ENCODE measurements at places on chromosomes 16 and 17.
A peak's percentile ranks its signal among the peaks of the same experiment; 100 is the strongest.

- DNase-seq = no peak
These were observed 41.0 kb downstream of the HS3ST3B1 start for GRCh38 chr17:14341866-14342265.

- DNase-seq = no peak
These were observed 1.3 kb downstream of the RAD51C start for GRCh38 chr17:58693751-58694150.

DNA sequence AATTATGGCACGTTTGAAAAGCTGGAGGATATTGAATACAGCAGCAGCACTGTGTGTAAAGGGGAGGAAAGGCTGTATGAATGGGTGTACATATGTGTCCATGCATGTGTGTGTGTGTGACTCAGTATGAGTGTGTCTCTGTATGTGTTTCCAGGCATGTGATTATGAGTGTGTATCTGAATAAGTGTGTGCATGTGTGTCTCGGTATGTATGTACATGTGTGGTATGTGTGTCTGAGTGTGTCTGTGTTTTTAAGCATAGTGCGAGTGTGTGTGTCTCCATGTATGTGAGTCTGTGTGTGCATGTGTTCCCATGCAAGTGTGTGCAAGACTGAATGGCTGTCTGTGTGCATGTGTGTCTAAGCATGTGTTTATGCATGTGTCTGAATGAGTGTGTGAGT lies 259.1 kb upstream of the XYLT1 start:
- no peak for DNase-seq

DNA sequence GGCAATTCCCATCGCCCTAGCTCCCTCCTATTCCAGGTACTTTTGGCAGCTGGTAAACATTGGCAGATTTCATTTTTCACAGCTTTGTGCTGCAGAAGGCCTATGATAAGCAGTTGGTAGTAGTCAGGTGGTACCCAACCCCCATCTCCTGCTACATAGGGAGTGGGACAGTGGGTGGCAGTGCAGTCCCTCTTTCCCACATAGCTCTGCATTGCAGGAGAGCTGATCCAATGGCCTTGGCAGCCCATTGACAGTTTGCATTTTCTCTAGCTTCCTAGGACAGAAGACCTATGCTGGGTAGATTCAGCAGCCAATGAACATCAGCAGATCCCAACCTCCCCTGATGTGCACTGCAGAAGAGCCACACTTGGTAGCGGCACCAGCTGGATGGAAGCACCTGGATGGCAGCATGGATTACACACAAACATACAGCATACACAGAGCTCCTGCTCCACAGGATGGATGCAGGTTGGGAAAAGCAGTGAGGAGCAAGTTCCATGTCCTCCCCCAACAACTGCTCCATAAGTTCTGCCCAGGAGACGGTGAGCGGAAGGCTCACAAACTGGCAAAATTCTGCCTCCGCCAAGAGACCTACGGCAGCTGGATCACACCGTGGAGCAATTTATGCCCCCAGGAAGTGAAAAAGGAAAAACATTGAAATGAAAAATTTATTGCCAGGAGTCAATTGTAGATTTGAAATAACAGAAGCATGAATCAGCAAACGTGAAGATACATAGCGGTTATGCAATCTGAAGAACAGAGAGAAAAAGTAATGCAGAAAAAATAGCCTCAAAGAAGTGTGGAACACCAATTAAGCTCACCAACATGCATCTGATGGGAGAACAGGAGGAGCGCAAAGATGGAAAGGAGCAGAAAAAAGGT lies 95.7 kb downstream of the CACNG1 start:
- no peak for DNase-seq

DNA sequence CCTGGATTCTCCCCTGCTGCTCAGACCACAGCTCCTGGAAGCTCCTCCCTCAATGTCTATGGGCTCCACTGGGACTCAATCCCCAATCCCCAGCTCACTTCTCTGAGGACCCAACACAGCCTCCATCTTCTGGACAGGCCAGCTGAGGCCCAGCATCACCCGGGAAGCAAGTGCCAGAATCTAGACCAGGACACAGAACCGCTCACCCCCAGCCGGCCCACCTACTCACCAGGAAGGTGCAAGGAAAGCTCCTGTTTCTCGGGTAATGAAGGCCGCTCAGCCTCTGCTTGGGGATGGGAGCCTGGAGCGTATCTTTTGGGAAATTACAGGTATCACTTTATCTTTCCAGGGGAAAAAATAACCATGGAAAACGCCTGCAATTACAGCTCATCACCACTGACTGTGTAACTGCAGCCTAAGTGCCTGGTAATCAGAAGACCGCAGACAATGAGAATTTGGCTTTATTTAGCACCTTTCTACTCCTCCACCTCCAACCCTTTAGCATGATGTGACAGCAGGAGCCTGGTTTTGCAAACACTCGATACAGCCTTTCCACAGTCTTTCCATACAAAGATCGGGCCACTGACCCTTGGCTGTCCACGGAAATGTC lies 49.6 kb upstream of the RPL38 start:
- no peak for DNase-seq

- DNase-seq = no peak
These were observed 222.7 kb upstream of the CIBAR2 start for GRCh38 chr16:85334718-85335583.

GRCh38 chr16:56343661-56344517 lies 81.5 kb downstream of the AMFR start:
- DNase-seq = no peak

GRCh38 chr16:85369741-85370528 lies 243.2 kb upstream of the GSE1 start:
- no peak for DNase-seq

DNA sequence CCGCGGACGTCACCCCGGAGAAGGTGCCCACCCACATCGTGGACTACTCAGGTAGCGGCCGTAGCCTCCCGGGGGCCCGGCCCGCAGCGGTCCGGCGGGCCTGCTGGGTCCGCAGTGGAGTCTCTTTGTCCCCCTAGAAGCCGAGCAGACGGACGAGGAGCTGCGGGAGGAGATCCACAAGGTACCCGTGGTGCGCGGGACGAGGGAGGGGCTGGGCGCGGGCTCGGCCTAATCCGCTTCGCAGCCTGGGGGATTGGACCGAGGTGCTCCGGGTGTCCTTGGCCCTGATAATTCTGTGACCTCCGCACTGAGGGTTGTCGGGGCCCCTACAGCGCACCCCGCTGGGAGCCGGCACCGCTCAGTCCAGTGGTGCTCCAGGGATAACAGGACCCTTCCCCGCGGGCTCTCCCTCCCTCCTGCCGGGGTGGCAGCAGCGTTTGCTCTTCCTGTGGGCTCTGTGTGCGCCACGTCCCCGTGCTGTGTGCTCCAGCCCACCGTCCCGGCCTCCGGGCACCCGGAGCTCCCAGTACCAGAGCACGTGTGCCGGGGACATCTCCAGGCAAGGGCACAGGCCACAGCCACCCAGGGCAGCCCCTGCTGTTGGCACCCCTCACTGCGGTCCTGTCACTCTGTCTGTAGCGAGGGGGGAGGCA lies 713 bp downstream of the RHOT2 start:
- DNase-seq = no peak

DNA sequence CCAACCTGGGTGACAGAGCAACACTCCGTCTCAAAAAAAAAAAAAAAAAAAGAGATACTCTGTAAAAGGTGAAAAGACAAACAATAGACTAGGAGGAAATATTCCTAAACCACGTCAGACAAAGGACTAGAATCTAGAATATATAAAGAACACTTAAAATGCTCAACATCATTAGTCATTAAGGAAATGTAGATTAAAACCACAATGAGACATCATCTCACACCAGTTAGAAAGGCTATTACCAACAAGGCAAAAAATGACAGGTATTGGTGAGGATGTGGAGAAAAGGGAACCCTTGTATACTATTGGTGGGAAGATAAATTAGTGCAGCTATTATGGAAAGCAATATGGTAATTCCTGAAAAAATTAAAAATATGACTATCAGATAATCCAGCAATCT lies 903.1 kb upstream of the SOX9 start:
- no peak for DNase-seq

DNA sequence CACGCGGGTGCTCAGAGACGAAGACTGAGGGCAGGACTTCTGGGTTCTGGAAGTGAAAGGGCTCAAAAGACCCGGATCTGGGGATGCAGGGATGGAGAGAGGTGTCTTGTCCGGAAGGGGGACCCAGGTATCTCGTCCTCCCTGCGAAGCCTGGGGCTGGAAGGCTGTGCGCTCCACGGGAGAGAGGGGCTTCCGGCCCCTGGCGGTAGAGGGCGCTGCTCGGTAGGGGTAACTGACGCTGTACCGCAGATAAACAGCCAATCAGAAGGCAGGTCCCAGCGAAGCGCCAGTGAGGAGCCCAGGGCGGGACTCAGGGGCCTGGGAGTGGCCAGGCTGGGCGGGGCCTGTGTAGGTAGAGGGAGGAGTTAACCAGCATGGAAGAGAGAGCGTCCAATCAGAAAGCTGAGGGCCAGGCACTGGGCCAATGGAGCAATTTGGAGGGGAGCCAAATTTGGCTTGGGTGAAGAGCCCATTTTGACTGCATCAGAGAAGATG lies 804 bp downstream of the TGFB1I1 start:
- DNase-seq = peak; percentile 83

- no peak for DNase-seq
These were observed 6.5 kb upstream of the CCL2 start for GRCh38 chr17:34248511-34249024.

GRCh38 chr16:86573215-86573614 lies 5.1 kb upstream of the FOXL1 start:
- no peak for DNase-seq

DNA sequence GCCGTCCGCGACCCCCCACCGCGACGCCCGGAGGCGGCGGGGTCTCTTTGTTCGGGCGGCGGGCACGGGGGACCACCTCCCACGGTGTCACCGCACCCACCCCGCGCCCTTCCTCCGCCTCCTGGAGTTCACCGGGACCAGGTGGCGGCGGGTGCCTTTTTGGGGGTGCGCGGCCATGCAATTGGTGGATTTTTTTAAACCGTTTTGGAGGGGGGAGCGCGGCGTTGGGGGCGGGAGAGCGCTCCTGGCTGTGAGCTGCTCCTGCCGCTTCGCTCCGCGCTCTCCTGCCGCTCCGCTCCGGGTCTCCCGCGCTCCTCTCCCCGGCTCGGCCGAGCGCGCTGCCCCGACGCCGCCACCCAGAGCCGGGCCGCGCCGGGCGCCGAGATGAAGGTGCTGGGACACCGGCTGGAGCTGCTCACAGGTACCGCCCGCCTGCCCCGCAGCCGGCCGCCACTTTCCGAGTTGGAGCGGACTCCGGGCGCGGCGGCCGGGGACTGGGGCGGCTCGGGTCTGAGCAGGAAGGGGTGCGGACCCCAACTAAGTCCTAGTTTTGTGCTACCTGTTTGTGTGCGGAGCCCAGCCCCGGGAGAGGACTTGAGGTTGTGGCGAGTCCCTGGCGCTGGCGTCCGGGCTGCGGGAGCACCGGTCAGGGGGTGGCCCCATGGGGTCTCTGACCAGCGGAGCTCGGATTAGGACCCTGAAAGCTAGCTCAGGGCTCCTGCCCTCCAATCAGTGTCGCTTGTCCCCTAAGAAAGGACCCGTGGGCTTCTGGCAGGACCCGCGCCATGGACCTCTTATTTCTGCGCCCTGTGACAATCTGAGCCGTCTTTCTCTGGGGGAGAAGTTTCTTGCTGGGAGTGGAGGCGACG lies 35.7 kb upstream of the NDRG4 start:
- DNase-seq = no peak

DNA sequence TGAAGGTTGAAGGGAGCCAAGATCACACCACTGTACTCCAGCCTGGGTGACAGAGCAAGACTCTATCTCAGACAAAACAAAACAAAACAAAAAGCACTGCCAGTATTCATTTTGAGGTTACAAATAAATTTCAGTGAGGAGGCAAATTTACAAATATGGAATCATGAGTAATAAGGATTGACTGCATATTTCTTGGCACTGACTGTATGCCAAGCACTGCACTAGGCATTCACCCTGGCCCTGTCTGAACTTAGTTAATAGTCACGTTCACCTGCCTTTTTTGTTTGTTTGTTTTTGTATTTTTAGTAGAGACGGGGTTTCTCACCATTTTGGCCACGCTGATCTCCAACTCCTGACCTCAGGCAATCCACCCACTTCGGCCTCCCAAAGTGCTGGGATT lies 5.1 kb downstream of the LDAF1 start:
- DNase-seq = no peak
